ENCODE measurements at places on chromosomes 5 and 9.

DNA sequence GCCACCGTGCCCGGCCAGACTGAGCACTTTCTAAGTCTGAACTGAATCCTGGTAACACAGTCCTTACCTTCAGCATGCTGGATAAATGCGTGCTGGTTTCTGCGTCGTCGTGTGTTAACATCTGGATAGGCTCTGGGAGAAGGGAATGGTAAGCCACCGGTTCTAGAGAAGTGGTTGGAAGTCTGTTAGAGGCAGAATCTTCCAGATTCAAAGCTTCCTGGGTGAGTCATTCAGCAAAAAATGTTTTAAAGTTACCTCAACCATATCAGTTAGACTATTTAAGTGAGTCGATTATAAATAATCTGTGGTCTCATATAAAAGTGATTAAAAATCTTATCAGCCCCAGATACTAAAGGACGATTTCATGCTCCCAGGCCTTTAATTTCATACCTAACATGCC is 256.5 kb upstream of the NFIL3 start:
- DNase-seq, result no peak

- DNase-seq, result no peak
Measured at GRCh38 chr5:1151316-1151715, 39.5 kb upstream of the SLC12A7 start.

GRCh38 chr9:34486572-34486971 is 28.0 kb downstream of the DNAI1 start:
- DNase-seq, result no peak

GRCh38 chr9:137586854-137587253 is 3.5 kb downstream of the ZMYND19 start:
- DNase-seq, result no peak

- no peak for DNase-seq
Measured at GRCh38 chr9:26913138-26913668, 20.6 kb upstream of the CAAP1 start.

GRCh38 chr9:108367188-108367587 is 488.6 kb downstream of the ACTL7B start:
- no peak for DNase-seq

DNA sequence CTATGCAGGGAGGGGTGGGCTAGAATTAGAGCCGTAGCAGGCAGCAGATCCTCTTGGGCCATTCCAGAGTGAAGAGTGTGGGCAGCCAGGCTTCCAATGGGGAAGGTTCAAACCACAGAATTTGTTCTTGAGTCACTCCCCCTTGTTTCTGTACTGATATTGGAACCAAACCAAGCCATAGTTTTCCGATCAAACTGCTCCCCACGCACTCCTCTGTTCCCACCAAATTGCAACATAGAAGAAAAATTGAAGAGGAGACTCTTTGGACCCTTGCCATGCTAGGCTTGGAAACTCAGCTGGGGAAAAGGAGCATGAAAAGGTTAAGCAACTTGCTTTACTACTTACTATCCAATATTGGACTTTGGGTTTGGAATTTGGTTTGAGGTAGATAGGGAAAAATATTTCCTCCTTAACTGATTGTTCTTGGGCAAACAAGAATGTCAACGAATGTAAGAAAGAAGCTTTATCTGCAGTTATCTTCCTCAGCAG is 165.8 kb upstream of the NR3C1 start:
- DNase-seq, result no peak

DNA sequence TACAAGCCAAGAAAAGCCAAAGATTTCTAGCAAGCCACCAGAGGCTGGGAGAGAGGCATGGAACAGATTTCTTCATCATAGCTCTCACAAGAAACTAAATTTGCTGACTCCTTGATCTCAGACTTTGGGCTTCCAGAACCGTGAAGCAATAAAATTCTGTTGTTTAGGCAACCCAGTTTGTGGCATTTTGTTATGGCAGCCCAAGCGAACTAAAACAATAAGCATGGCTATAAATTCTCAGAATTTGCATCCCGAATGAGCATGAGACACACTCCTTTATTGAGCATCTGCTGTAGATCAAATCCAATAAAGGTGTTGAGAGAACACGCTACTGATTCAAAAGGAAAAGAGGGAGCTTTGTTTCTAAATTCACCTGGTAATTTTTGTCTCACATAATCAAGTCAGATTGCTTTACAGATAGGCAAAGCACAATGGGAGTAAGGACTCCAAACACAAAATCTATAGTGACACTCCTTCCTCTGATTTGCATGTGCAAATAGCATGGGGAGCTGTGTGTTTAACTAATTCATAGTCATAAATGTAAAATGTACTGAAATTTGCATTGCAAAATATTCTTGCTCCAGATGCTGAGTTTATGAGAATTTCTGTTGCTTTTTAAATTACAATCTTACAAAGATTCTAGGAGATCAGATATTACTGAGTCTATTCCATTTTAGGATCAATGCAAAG is 308.7 kb downstream of the MED10 start:
- DNase-seq, result no peak

DNA sequence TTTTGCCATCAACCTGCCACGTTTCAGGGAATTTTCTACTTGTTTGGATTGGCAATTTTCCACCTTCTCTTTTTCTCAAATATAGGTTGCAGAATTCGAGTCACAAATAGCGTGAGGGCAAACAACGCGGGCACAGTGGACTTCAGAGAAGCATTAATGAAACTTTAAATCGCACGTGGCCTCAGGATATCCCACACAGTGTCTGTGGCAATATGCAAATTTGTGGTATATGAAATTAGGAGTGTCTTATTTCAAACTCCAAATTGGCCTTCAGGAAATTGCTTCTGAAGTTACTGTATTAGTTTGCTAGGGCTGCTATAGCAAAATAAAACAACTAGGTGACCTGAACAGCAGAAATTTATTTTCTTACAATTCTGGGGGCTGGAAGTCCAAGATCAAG is 91.2 kb downstream of the MTRR start:
- no peak for DNase-seq

GRCh38 chr9:104835161-104835560 is 71.2 kb downstream of the NIPSNAP3B start:
- DNase-seq, result no peak

DNA sequence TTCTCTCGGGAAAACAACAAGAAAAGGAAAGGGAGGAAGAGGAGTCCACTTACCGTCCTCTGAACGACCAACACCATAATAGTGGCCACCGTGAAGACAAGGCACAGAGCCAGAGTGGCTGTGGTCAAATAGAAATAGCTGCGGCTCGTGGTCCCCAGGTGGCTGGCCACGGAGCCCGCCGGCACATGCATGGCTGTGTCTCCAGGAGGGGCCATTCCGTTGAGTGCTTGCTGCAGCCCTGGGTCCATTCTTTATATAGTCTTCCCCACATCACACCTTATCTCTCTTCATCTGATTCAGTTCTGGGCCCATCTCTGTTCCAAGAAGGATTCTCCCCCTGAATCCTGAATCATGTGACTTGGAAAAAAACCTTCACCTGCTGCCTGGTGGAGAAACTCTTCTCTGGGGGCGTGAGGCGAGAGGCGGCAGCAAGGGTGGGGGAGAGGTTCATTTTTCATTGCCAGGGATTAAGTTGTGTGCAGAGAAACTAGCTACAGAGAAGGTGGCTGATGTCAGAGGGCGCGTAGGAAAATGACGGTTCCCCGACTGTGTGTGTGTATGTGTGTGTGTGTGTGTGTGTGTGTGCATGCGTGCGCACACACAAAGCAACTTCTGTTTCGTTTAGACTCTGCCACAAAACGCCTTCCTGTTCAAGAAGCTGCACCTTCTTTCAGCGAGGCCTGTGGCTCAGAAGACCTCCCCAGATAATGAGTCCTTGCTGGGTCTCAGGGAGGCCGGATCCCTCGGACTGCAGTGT is at the start of gene TNFSF8:
TNFSF8 (minus strand) TSS at position 536 of the 757 bp plus-strand sequence; CDS start at position 248, 288 bp downstream.
- DNase-seq, result no peak

GRCh38 chr5:5014586-5015235 is 125.4 kb upstream of the ADAMTS16 start:
- DNase-seq, result no peak

Measured in DMS 273 treated with DMSO at 0.1 percent for 48 hours (cell line).